ENCODE measurements at places on chromosomes 6 and 20.

DNA sequence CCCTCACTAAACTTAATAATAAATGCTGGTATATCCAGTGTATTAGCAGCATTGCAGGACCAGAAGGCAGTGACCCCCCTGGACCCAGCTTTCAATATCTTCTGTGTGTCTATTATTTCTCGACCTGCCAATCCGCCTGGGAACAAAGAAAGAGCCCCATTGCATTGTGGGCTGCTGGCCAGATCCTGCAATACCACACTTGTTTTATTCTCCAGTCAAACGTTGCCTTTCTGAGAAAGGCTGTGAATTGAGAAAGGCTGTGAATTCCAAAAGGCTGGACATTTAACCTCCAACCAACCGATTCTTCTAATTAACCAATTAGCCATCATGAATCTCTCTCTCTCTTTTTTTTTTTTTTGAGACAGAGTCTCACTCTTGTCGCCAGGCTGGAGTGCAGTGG, 1.5 kb upstream of the MTO1 start:
- DNase-seq = no peak

GRCh38 chr6:147078106-147078505, 126.1 kb upstream of the STXBP5 start:
- DNase-seq = no peak

- no peak for DNase-seq
Measured at GRCh38 chr6:1910621-1911407, 301.1 kb downstream of the FOXC1 start.

DNA sequence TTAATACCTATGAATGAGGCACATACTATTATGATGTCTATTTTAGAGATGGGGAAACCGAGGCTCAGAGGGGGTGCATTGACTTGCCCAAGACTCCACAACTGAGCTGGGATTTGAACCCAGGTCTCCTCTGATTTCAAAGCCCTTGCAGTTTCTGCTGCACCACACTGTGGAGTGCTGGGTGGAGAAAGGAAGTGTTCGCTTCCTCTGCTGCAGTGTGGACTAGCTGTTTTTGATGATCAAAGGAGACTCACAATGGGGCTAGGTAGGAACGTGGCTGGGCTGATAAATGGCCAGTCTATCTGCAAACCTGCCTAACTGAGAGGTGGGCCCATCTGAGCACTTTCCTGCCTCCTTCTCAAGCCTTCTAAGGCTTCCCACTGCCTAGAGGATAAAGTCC, 87.2 kb downstream of the CD40 start:
- DNase-seq = no peak

GRCh38 chr20:25659999-25660398, 36.2 kb upstream of the NANP start:
- DNase-seq = no peak

DNA sequence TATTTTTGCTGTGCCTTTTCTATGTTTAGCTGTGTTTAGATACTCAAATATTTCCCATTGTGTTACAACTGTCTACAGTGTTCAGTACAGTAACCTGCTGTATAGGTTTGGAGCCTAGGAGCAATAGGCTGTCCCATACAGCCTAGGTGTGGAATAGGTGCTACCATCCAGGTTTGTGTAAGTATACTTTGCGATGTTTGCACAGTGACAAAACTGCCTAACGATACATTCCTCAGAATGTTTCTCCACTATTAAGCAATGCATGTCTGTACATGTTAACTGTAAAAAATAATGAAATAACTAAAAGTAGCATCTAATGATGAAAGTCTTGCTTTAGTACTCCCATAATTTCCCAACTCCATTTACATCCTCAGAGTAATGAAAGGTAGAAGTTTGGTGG, 46.0 kb downstream of the SERAC1 start:
- DNase-seq = no peak

Measured in stimulated activated CD4-positive, alpha-beta T cell treated with anti-CD3 and anti-CD28 coated beads, TNF-alpha, amount 100 ng/mL, for 24 hours (primary cell).